AG08396 (cell line): ENCODE measurements at places on chromosomes 1 and 21.
A peak's percentile ranks its signal among the peaks of the same experiment; 100 is the strongest.

- no peak for DNase-seq
Observed at GRCh38 chr21:35927262-35927661, 133.1 kb downstream of the SETD4 start.

DNA sequence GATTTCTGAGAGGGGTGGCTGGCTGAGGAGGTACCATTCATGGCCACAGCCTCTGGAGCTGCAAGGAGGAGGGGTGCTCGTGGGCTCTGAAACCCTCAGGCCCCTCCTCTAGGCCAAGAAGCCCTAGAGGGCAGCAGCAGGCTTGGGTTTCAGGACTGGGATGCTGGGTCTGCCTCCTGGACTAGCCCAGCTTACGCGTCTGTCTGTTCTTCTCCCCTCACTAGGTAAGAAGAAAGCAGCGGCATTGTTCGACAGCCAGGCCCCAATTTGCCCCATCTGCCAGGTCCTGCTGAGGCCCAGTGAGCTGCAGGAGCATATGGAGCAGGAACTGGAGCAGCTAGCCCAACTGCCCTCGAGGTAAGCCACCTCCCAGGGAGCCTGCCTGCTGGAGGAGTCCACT, 60.3 kb downstream of the TMEM53 start:
- no peak for DNase-seq

GRCh38 chr1:200899015-200899386, 4.3 kb downstream of the INAVA start:
- DNase-seq: no peak

DNA sequence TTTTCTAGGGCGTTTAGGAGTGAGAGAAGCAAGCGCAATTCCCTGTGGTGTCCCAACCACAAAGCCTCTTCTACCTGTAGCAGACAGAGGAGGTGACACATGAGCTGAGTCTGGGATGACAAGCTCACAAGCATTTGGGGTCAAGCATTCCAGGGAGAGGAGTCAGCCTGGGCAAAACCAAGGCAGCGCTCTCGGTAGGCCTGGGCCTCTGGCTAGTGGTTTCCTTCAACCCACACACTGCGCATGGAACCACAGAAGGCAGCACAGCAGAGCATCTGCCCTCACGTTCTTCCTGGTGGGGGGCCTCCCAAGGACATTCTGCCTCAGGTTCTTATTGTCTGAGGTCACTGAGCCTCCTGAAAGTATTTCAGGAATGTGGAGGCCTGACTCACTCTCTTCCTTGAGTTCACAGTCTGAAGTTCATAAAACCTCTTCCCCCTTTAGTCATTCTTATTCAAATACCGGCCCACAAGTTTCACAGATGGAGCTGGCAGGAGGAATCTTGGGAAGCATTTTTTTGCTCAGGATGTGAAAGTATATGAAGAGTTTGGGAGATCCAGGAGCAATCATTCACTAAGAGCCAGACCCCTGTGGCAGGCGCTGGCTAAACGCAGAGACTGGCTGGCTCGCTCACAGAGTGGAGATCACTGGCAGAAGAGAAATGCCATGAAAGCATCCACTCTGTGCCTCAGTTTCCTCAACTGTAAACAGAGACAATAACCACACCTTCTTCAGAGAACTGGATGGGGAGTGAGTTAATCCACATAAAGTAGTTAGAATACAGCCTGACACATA, 26.8 kb downstream of the CCN1 start:
- peak; percentile 86 for DNase-seq

DNA sequence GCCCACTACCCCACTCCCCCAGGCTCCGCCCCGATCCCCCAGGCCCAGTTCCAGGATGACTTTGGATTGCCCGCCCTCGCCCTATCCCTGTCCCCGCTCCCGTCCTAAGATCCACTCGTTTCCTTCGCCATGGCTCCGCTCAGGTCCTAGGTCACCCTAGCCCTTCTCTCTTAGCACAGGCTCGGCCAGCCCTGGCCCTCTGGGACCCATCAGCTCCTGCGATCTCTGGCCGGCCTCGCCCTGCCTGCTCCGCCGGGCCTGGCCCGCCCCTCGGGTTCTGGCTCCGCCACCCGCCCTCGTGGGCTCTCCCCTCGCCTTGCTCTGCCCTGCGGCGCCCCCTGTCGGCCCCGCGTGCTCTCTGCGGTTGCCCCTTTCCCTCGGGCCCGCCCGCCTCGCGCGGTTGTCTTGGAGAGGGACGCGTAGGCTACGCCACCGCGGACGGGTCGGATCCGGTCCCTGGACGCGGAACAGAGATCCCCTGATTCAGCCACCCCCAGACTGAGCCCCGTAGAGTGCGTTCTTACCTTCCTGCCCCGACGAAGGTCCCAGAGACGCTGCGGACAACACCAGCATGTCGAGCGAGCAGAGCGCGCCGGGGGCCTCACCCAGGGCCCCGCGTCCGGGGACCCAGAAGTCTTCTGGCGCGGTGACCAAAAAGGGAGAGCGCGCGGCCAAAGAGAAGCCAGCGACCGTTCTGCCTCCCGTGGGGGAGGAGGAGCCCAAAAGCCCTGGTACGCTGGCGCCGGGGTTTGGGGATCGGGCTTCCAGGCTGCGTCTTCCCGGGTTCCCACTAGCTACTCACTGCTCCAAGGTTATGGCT, at the start of gene LRRC71:
Gene LRRC71 (plus strand): TSS at position 400 of the 820 bp plus-strand sequence. CDS start 172 bp downstream, at position 572.
- peak; percentile 97 for DNase-seq

- DNase-seq: no peak
Observed at GRCh38 chr21:37370152-37371040, 3.8 kb downstream of the DYRK1A start.

DNA sequence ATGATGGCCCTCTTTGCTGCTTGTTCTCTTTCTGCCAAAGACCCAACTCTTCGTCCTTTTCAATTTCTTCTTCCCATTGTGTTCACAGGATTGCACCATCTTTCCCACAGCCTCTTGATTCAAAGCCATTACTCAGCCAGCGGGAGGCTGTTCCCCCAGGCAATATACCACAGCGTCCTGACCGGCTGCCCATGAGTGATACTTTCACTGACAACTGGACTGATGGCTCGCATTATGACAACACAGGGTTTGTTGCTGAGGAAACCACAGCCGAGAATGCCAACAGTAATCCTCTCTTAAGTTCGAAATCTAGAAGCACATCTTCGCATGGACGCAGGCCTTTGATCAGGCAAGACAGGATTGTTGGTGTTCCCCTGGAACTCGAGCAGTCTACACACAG, 167.4 kb downstream of the LRRC40 start:
- DNase-seq: no peak

DNA sequence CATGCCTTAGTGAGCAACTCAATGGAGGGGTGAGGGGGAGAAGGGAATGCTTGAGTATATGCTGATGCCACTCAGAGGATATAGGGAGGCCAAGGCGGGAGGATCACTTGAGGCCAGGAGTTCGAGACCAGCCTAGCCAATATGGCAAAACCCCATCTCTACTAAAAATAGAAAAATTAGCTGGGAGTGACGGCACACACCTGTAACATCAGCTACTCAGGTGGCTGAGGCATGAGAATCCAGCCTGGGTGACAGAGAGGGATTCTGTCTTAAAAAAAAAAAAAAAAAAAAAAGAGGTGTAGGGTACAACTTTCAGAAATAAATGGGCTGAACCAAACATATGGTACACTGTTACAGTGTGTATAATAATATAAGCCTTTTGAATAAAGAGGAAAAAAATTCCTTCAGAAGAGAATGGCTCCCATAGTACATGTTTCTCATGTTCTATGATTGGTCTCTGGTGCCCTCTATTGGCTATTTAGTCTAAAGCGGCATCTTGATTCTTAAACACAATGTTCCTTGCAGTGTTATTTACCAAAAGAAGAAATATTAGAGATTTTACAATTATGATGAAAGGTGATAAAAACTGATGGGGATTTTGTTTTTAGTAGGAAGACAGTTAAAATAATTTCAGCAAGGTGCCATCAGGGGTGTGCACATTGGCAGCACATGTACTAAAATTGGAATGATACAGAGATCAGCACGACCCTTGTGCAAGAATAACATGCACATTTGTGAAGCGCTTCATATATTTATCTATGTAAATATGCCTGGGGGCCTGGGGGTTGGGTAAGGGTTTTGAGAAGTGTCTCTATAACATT, 109.8 kb downstream of the PATJ start:
- peak; percentile 36 for DNase-seq

- DNase-seq: peak; percentile 37
Observed at GRCh38 chr1:36248250-36248894, 24.1 kb downstream of the THRAP3 start.

DNA sequence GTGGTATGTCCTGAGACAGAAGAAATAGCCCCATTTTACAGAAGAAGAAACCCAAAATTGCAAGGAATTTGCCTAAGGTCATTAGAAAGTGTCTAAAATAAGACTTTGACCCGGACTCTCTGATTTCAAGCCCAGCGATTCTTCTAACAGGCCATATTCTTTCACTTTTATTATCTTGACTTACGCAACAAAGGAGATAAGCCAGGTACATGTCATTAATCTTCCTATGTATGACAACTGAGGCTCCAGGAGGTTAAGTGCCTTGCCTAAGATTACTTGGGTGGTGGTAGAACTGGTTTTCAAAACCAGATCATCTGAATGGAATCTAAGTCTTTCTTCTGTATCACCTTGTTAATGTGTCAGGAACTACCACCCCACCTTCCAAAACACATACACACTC, 124.3 kb downstream of the PBX1 start:
- no peak for DNase-seq

GRCh38 chr1:225820522-225821120, 10.7 kb downstream of the EPHX1 start:
- no peak for DNase-seq

DNA sequence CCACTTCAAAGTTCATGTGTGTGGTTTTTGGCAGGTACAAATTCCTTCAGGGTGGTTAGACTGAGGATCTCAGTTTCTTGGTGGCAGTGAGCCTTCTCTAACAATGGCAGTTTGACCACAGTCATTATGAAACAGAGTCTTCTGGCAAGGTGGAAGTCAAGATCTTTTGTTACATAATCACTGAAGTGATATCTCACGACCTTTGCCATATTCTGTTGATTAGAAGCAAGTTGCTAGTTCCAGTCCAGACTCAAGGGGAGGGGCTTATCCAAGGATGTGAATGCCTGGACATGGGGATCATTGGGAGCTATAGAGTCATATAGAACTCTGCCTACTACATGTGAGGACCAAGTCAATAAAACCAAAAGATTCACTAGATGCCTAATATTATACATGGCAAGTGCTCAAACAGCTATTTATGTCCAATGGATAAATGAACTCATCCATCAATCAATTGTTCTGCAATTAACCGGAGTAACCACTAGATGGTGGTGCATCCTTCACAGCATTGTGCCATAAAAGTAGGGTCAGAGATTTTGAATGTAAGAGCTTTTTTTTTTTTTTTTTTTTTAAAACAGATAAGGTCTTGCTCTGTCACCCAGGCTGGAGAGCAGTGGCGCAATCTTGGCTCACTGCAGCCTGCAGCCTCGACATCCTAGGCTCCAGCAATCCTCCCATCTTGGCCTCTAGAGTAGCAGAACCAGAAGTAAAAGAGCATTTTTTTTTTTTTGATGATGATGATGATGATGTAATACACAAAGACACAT, 131.9 kb downstream of the CRB1 start:
- DNase-seq: peak; percentile 42

DNA sequence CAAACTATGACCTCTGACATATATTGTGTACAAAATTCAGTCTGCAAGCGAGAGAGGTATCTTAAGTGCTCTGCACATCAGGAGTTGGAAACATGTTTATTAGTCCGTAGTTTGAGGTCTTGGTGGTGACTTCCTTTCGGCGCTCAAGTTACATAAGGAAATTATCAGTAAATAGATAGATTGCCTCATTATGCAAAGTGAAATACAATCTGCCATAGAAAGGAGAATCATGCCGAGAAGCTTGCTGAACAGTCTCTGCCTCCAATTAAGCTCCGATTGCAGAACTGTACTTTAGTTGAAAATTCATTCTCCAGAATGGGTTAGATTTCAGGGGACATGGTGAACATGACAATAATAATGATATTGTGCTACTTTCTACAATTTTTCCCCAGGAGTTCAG, 271.8 kb downstream of the BRINP2 start:
- DNase-seq: no peak

DNA sequence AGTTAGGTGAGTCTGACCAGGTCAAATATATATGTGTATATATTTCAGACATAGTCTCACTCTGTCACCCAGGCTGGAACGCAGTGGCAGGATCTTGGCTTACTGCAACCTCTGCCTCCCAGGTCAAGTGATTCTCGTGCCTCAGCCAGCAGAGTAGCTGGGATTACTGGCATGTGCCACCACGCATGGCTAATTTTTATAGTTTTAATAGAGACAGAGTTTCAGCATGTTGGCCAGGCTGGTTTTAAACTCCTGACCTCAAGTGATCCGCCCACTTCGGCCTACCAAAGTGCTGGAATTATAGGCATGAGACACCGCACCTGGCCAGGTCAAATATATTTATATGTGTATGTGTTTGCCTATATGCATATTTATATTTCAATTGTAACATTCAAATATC, 581.5 kb upstream of the B3GALT2 start:
- no peak for DNase-seq
